Lung (tissue), 17 donors: ENCODE measurements at places on chromosomes 1 and 21. TPM values are rescaled to one million over a fixed set of nuclear protein-coding genes. Genes with fewer than 3 reads are reported as not detected.

Gene PARK7
- 140 TPM for total RNA-seq

Gene CD247
- total RNA-seq = 3.4 TPM

Gene ARTN
- 0.23 TPM for total RNA-seq

- no peaks in the 10 kb centered on the region for H3K27me3 ChIP-seq
- DNase-seq = no peak
- no peak overlapping the region for H3K4me3 ChIP-seq
- H3K36me3 ChIP-seq = no peaks in the 10 kb centered on the region
Measured at GRCh38 chr1:78250201-78250600, 204.4 kb downstream of the GIPC2 start.

DNA sequence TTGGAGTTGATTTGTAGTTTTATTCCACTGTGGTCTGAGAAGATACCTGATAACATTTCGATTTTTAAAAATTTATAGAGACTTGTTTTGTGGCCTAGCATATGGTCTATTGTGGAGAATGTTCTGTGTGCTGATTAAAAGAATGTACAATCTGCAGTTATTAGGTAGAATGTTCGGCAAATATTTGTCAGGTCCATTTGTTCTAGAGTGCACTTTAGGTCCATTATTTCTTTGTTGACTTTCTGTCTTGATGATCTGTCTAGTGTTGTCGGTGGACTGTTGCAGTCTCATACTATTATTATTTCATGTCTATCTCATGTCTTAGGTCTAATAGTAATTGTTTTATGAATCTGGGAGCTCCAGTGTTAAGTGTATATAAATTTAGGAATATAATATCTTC, 116.8 kb downstream of the NME7 start:
- DNase-seq = no peak
- no peaks in the 10 kb centered on the region for H3K27me3 ChIP-seq
- H3K36me3 ChIP-seq = no peaks in the 10 kb centered on the region
- no peaks in the 10 kb centered on the region for H3K4me1 ChIP-seq

Gene CAMK1G
- not detected for total RNA-seq

DNA sequence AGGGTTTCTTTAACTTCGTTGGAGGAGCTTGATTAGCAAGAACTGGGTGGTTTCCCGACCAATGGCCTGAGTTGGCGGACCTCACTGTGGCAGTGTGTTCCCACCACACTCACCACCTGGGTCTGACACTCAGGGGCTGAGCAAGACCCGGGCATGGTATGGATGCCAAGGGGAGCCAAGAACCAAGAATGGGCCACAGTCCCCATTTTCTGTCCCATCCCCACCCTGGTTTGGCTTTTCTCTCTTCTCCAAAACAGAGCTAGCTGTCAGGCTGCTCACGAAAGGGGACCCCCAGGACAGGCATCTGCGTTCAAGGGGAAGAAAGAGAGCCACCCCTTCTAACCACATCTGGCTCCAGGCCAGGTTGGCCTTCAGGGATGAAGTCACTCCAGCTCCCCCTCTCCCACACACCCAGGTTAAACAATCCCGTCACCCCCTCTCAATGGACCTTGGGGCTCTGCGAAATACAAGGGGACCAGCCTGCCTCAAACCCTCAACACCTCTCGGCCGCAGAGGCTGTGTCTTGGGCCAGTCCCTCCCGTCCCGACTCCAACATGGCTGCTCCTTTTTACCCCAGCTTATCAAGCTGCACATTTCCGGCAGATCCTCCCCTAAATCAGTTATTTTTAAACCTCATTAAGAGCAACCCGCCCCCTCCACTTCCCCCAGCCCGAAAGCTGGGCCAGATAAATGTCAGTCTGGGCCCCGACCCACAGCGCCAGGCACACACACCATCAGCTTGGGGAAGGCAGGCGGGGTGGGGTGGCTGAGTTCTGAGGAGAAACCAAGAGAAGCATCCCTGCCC, 3.4 kb downstream of the TAGLN2 start:
- DNase-seq = peak; percentile 85
- peak overlapping the region; percentile 82 for H3K4me3 ChIP-seq
- H3K4me1 ChIP-seq = peaks cover 30% of the 10 kb centered on the region

Gene LORICRIN
- total RNA-seq = not detected
